Mucosa of gallbladder (tissue), 1 donor: ENCODE measurements at places on chromosomes 7 and 10. TPM values are rescaled to one million over a fixed set of nuclear protein-coding genes. Genes with fewer than 3 reads are reported as not detected.

DNA sequence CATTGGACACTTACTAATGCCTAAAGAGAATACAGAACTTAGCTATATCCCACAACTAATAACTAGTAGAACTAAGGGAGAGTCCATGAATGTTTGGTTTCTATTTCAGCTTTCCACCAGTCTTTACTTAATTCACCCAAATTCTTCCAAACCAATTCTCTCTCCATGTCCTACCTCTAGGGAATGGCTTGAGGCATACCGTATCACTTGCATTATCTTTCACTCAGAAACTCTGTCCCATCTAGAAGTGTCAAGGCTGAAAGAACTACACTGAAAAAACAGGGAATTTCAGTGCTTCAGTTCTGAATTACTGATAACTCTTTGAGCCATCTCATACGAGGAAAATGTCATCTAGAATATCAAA, 758 bp downstream of the TMEM168 start:
- DNase-seq, result no peak

- peak; percentile 83 for DNase-seq
These were observed 121.4 kb downstream of the TCF7L2 start for GRCh38 chr10:113071446-113071845.

SEMA3D gene
- total RNA-seq, result 1.4 TPM

DOCK4 gene
- total RNA-seq, result 26.1 TPM
